ENCODE measurements at places on chromosomes 2 and 18. TPM values are rescaled to one million over a fixed set of nuclear protein-coding genes. Genes with fewer than 3 reads are reported as not detected.

DNA sequence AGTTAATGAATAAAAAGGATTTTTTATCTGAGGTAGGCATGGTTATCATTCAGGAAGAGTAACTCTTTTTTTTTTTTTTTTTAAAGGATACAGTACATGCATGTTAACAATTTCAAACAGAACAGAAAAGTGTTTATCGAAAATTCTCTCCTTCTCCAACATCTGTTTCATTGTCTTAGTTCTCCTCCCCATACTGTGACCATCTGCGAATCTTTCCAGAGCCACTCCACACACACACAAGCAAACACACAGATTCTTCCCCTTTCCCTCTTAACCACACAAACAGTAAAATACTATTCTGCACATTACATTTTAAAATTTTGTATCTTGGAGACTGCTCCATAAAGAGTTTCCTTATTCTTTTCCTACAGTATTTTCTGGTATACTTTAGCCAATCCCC is 38.0 kb downstream of the NPC1 start:
- no peak for DNase-seq

DNA sequence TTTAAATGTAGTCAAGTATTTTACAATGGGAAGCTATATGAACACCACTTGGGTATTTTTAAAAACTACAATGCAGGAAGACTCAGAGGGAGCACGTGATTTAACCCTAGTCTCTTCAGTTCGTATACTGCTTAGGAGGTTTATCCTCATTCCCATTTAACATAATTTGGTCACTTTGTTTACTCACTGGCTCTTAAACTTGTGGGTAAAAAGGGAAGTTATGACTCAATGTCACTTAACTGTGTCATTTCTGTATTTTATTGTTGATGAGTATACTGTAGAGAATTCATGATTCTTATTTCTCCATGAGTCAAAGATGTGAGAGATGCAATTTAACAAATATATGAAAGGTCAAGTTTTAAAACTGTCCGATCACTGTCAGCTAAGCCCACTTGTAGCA is 48.2 kb downstream of the SLC66A3 start:
- peak; percentile 92 for DNase-seq

- DNase-seq, result no peak
These were observed 20.9 kb downstream of the LYG1 start for GRCh38 chr2:99279969-99280695.

DNA sequence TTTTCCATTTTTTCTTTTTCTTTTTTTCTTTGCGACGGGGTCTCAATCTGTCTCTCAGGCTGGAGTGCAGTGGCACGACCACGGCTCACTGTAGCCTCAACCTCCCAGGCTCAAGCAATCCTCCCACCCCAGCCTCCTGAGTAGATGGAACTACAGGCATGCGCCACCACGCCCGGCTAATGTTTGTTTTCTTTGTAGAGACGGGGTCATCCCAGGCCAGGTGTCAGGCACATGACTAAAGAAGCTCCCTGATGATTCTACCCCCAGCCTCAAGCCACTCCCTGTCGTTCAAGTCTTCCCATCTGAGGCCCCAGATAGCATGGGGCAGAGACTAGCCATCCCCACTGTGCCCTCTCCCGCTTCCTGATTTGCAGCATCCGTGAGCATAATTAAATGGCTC is 9.8 kb upstream of the FZD5 start:
- DNase-seq, result no peak

CRYGC gene
- not detected for total RNA-seq

- DNase-seq, result no peak
These were observed 502.1 kb downstream of the PARD3B start for GRCh38 chr2:205047273-205047839.

GRCh38 chr2:210477496-210477895 is 937 bp upstream of the LANCL1 start:
- peak; percentile 69 for DNase-seq

- DNase-seq, result no peak
These were observed 113.9 kb downstream of the MREG start for GRCh38 chr2:215899141-215900074.

IL1B gene
- not detected for total RNA-seq

- DNase-seq, result no peak
These were observed 30.3 kb downstream of the WDSUB1 start for GRCh38 chr2:159256159-159256558.

GRCh38 chr2:220569112-220569897 is 941.9 kb downstream of the SLC4A3 start:
- no peak for DNase-seq

RUFY4 gene
- not detected for total RNA-seq

DNA sequence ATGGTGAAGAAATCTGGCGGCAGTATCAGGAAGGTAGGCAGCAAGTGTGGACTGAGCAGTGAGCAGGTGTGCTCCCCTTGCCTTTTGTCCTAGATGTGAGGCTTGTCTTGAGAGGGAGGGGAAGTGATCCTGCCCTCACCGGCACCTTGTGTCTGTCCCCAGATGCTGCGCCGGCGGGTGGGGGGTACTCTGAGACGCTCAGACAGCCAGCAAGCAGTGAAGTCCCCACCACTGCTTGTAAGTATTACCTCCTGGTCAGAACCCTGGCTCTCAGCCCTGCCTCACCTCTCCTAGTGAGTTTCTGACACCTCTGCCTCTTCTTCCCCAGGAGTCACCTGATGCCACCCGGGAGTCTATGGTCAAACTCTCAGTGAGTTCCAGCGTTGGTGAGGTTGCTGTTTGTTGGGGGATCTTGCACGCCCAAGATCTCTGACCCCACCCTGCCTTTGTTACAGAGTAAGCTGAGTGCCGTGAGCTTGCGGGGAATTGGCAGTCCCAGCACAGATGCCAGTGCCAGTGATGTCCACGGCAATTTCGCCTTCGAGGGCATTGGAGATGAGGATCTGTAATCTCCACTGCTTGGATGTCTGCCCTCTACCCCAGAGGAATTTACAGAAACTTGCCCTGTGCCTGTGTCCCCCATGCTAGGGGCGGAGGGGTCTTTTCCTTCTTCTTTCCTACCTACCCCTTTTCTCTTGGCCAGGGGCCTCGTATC is 4.2 kb downstream of the ZNF513 start:
- DNase-seq, result no peak

GRCh38 chr2:73050121-73050545 is 21.4 kb downstream of the SFXN5 start:
- peak; percentile 93 for DNase-seq

DNA sequence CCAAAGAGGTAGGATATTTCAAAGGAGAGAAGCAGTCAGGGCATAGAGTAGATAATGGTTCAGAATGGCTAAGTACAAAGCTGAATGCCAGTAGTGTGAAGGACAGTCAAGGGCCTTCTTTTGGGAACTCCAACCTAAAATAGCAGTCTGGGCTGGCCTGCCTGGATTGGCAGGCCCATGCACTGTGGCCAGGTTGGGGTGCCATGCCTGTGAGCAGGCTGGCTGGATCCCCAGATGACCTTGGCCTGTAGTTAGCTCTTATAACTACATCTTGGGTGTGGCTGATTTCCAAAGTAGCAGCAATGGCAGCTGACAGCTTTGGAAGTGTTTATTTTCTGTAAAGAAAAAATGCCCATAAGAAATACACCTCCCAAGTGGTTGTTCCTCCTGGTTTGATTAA is 51.5 kb upstream of the ITGB6 start:
- DNase-seq, result no peak

TM4SF20 gene
- total RNA-seq, result not detected

DNA sequence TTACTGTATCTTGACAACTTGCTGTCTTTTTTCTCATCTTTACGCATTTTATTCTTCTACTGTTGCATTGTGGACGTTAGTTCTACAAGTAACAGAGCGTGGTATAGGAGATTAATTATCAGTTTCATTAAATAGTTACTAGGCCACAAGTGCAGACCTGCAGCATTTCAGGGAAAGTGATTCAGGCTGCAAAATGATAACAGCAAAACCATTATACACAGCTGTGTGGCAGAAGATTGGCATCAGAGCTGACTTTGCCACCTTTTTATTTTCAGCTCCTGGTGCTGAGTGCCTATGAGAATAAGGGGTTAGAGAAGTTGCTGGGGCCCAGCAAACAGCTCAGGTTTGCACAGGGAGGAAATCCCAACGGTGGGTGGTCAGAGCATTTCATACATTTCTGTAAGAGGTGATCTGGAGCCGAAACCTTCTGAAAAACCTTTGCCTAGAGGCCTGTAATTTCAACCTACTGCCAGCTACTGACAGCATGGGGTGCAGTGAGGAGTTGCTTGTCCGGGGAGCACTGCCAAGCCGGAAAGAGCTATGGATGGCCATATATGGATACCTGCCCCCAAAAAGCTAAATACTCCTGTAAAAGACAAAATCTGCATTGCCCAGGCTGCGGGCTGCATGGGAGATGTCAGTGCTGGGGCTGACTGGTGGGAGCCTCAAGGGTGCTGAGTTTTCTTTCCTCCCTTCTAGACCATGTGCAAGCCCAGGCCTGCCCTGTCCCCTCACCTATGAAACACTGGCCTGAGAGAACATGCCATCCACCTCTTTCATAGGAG is 2.7 kb upstream of the CCBE1 start:
- no peak for DNase-seq

DNA sequence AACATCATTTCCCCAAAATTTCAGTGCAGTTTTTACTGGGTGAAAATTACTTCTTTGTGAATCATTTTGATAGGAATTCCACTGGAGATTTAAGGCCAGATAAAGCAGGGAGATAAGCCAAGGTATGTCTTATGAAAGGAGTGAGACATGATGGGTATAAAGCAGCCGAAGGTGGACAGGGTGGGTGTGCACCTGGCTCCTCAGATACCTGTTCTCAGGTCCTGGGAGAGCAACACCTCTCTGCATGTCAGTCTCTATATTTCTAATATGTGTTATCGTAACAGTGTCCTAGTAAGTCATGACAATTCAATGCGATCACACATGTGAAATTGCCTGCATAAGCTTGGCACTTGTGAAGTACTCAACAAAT is 768.8 kb downstream of the RNF144A start:
- no peak for DNase-seq

DNA sequence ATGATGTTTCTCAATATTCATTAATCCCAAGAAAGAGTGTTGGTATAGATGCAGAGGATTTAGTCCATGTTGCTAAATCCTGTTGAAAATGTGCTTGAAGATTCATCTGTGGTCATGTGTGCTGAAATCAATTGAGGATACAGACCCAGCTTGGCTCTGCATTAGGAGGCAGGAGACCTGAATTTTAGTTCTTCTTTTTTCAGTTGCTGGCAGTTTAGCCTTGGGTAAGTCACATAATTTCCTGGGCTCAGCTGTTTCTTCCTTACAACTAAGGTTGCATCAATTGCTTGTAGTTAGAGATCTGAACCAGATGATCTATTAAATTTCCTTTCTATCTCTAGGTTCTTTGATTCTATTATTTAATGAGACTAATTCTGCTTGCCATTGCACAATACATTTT is 54.4 kb downstream of the SETBP1 start:
- no peak for DNase-seq

GRCh38 chr2:97751752-97752151 is 38.4 kb downstream of the ZAP70 start:
- DNase-seq, result peak; percentile 34

DNA sequence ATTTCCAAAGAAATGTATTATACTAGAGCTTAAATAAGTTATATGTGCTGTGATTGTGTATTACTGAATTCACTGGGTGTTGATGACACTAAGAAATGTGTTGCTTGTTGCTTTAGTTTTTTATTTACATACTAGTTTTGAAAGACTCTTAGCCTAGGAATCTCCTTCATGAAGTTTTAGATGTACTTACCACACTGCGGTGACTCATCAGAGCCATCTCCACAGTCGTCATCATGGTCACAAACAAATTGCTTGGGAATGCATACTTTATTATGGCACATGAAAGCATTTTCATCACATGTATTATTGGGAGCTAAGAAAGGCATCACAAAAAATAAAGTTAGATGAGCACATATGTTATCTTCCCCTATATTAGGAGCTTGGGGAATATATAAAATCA is 1624.2 kb downstream of the LRP1B start:
- peak; percentile 45 for DNase-seq

- no peak for DNase-seq
These were observed 10.1 kb downstream of the ITM2C start for GRCh38 chr2:230874876-230875275.

DNA sequence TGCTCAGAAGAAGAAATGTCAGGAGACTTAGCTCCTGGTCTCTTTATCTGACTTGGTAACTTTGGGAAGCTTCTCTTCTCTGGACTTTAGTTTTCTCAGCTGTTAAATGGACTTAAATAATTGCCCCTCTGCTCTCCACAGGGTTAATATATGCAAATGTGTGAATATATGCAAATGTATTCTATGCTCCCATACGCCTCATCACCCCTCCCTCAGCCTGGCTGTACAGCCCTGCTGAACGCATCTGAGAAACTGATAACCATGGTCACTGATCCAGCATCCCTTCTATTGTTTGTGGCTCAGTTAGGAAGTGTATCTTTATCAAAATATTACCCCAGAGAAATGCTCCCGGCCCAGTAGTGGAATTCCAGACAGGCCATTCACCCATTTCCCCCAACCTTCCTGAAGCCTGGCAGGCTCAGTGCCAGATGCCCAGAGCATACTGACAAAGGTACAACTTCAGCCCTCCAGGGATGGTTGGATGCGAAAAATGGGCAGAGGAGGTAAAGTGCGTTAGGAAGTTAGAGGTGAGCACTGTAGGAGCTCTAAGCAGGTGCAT is 103.4 kb downstream of the DYSF start:
- no peak for DNase-seq

DNA sequence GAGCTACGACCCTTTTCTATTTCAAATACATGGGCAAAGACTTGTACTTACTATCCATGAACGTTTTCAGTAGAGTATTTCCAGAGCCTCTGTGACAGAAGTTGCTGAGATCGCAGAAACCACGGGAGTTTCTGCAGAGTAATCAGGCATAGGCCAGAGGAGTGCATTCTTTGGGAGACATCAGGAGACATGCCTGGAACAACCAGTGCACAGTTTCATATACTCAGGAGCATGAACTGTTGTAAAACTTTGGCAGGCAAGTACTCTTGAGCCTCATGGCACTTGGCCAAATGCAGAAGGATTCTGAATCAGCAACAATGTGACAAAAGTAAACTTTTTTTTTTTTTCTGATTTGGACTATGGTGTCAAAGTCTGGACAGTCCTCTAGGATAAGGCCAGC is 307.1 kb downstream of the GRB14 start:
- peak; percentile 13 for DNase-seq

Data from A172 (cell line).